Progenitor cell of endocrine pancreas (in vitro differentiated cells): ENCODE measurements at places on chromosomes 16 and 17. TPM values are rescaled to one million over a fixed set of nuclear protein-coding genes. Genes with fewer than 3 reads are reported as not detected.

GRCh38 chr16:19474617-19475016, 47.3 kb downstream of the GDE1 start:
- DNase-seq: no peak

- DNase-seq: peak; percentile 8
Measured at GRCh38 chr17:40548982-40549685, 16.1 kb downstream of the CCR7 start.

DNA sequence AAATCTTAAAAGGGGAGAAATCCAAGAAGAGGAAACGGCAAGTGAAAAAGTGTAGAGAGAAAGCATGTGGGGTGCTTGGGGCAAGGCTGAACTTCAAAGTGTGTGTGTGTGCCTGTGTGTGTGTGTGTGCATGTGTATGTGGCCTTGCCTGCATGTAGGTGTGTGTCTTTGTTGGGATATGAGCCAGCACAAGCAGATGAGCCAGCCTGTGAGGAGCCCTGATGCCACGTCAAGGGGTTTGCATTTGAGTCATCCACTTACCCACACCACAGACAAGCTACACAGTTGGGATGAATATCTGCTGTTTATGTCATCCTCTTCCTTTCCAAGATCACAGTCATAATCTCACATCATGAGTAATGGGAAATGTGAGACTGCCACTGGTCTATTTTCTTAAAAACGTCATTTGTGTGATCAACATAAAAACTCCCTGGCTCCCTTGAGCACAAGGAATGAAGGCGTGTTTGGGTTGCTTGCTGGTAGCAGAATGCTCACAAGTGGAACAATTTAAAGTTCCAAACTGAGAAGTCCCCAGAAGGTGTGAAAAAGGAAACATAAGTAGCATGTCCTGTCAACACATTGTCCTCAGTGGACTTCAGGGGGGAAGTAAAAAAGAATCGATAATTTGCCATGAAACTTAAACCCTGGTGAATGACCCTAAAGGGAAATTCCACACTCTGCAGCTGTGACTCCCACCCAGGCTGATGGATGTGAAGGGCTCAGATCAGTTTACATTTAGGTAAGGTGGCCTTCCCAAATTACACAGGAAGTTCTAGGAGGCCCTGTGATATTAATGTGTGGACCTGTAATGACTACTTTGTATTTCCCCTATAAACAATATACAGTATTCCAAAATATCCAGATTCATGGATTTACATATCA, 14.7 kb downstream of the KCTD19 start:
- DNase-seq: no peak

Gene ATAD5
- 13.4 and 14.0 TPM in 2 replicates for total RNA-seq

Gene RFWD3
- total RNA-seq: 40.3 and 48.4 TPM in 2 replicates

GRCh38 chr16:57265850-57266530, 18.5 kb downstream of the PLLP start:
- no peak for DNase-seq

GRCh38 chr16:31420037-31420436, 8.1 kb downstream of the COX6A2 start:
- DNase-seq: no peak

Gene ABCA10
- total RNA-seq: 0.17 and 0.44 TPM in 2 replicates

Gene C1QL1
- 36.2 and 37.0 TPM in 2 replicates for total RNA-seq

- no peak for DNase-seq
Measured at GRCh38 chr16:49003022-49003421, 278.6 kb downstream of the CBLN1 start.

Gene HES7
- 0.47 TPM in 1 of 2 replicates, not detected in the other for total RNA-seq

DNA sequence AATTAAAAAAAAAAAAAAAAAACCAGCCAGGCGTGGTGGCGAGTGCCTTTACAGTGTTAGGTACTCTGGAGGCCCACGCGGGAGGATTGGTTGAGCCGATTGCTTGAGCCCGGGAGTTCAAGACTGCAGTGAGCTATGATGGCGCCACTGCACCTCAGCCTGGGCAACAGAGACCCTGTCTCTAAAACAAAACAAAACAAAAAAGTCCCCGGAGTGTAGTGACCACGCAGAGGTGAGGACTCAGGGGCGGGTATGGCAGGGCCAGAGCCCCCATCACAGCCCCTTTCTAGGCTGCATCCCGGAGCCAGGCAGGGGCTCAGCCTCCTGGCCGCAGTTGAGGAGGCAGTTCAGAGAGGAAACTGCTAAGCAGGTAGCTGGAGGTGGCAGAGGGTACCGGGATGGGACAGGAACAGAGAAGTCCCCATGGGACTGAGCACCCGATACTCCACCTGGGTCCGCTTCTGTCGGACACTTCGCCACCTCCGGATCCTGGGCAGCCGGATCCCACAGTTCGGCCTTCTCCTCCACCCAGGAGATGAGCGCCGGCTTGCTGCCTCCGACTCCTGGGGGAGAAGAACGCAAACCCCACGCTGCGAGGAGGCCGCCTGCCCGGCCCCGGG, 800 bp downstream of the ZNF747 start:
- DNase-seq: no peak

- DNase-seq: no peak
Measured at GRCh38 chr17:39186481-39187002, 10.9 kb downstream of the CACNB1 start.

- no peak for DNase-seq
Measured at GRCh38 chr16:50884066-50884860, 142.4 kb downstream of the CYLD start.

Gene KRT28
- total RNA-seq: not detected in 2 replicates
